T-helper 2 cell treated with Interferon-gamma antibody and Interleukin-4, amounts not matched to agents 5 μg/mL and 100 μg/mL, for 36 hours (primary cell): ENCODE measurements at places on chromosomes 12 and 14.

- no peak for DNase-seq
- H3K4me3 ChIP-seq, result no peak overlapping the region
- no peaks in the 10 kb centered on the region for H3K4me1 ChIP-seq
- no peaks in the 10 kb centered on the region for H3K36me3 ChIP-seq
- no peaks in the 10 kb centered on the region for H3K27me3 ChIP-seq
Measured at GRCh38 chr12:90543374-90543773, 411.6 kb downstream of the CCER1 start.

DNA sequence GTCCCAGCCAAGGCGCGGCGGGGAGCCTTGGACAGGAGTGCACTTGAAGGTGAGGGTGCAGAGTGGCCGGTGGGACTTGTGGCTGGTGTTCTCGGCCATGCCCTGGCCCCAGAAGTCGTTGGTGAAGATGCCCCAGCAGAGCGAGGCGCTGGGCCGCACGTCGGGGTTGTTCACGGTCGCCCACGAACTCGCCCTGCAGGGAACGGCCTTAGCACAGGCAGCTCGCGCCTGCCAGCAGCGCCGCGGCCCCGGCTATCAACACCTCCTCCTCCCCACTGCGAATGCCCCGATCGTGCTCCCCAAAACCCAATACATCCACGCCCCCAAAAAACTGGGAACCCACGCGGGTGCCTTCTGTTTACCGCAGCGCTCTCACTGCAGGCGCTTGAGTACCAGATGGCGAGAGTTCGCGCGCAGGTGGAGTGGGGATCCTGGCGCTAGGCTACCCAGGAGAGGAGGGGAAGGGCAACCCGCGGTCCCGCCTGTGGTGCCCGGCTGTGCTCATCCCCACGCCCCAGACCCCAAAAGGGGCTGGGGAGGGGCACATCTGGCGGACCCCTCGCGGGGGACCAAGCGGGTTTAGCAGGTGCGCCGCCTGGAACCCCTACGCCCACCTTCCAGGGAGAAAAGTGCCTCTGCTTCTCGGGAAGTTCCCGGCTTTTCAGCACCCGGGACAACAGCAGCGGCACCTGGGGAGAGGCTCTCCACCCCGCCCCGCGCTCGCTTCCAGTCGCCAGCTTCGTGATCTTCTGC is 386.3 kb upstream of the TMTC1 start:
- no peak for DNase-seq
- no peaks in the 10 kb centered on the region for H3K36me3 ChIP-seq
- H3K4me3 ChIP-seq, result no peak overlapping the region
- peaks cover 13% of the 10 kb centered on the region for H3K27me3 ChIP-seq
- no peaks in the 10 kb centered on the region for H3K4me1 ChIP-seq

GRCh38 chr12:51846911-51847642 is 1.4 kb downstream of the FIGNL2 start:
- peak overlapping the region; percentile 67 for H3K4me3 ChIP-seq
- H3K4me1 ChIP-seq, result peaks cover 5% of the 10 kb centered on the region
- no peak overlapping the region for H3K27ac ChIP-seq
- DNase-seq, result peak; percentile 6
- H3K36me3 ChIP-seq, result no peaks in the 10 kb centered on the region

- no peak for DNase-seq
- H3K4me3 ChIP-seq, result no peak overlapping the region
- peaks cover 3% of the 10 kb centered on the region for H3K4me1 ChIP-seq
- no peaks in the 10 kb centered on the region for H3K27me3 ChIP-seq
- H3K36me3 ChIP-seq, result peaks cover 3% of the 10 kb centered on the region
Measured at GRCh38 chr14:104401785-104402184, 177.8 kb upstream of the C14orf180 start.
